Natural killer cell (primary cell): ENCODE measurements at places on chromosomes 11 and 22.

DNA sequence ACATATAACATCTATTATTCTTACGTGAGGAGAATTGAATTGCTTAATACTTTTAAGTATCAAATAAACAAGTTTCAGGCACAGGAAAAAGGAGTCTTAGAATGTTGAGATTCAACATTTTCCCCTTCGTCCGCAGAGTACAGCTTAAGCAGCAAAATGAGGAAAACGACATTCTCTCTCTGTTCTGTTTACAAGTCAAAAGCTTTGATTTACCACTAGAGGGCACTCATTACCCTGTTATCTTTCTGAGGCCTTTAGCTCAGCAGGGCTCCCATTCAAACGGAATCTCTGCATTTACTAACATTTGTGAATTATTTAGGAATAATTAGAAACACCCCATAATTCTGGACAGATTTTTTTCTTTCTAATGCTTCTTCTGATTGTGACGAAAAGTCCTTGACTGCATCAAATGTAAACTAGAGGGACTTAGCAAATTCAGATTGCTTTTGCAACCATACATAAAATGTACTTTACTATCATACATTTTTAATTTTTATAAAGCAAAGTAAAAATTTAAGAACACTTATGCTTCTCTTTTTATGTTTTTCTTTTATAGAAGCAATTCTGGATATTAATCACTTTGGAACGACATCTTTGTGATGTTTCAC, 75.0 kb downstream of the JRKL start:
- peak; percentile 70 for DNase-seq

- DNase-seq = no peak
These were observed 25.7 kb upstream of the ACER3 start for GRCh38 chr11:76835036-76835435.

DNA sequence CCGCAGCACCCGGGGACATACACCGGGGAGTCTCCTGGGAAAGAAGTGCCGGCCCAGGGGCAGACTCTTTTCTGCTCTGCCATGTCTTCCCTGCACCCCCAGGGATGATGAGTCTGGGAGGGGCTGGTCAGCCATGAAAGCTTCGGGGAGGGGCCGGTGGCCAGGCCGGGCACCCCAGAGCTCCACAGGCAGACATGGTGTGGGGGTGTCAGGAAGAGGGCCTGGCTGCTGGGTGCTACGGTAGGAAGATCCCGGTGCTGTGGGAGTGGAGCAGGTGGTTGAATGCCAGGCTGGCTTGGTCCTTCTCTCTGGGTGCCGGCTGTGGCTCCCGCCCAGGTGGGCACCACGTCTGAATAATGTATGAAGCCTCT, 17.4 kb downstream of the LSP1 start:
- DNase-seq = no peak

DNA sequence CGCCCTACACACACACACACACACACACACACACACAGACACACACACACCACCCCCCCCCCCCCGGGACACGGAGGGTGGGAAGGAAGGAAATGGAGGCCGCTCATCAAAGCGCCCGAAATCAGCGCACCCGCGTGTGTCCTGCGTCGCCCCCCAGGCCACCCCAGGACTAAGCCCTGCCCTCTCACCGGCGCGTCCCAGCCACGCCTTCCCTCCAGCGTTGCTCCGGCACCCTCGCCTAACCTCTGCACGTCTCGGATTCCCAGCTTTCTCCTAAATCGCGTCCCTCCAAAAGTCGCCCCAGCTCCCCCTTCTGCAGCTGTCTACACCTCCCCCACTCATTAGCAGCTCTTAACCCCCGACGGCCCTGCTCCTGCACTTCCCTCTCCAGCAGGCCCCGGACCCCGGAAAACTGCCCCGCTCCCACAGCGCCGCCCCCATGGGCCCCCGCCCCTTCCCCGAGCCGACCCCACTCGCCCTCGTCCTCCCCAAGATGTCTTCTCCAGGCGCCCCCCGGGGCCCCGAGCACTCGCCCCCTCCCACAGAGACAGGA, 557 bp downstream of the PACSIN2 start:
- DNase-seq = peak; percentile 42

DNA sequence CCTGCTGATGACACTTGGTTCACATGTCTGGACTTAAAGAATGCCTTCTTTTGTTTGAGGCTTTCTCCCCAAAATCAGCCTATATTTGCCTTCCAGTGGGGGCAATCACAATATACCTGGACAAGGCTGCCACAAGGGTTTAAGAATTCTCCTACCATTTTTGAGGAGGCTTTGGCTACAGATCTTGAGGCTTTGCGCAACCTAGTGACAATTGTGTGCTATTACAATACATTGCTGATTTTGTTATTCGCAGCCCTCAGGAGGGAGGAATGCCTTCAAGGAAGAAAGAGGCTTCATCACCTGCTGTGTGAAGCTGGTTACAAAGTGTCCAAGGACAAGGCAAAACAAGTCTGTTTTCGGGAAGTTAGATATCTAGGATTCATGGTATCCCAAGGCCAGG, 50.8 kb upstream of the OR4C15 start:
- DNase-seq = no peak

- no peak for DNase-seq
These were observed 32.7 kb upstream of the HEPHL1 start for GRCh38 chr11:93988455-93988854.

DNA sequence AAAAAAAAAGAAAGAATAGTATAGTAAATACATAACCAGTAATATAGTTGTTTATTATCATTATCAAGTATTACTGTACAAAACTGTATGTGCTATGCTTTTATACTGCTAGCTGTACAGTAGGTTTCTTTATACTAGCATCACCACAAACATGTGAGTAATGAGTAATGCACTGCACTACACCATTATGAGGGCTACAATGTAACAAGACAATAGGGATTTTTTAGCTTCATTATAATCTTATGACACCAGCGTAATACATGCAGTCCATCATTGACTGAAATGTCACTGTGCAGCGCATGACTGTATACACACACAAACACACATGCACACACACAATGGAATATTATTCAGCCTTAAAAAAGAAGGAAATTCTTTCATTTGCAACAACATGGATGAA, 111.5 kb upstream of the ZBED5 start:
- DNase-seq = no peak

DNA sequence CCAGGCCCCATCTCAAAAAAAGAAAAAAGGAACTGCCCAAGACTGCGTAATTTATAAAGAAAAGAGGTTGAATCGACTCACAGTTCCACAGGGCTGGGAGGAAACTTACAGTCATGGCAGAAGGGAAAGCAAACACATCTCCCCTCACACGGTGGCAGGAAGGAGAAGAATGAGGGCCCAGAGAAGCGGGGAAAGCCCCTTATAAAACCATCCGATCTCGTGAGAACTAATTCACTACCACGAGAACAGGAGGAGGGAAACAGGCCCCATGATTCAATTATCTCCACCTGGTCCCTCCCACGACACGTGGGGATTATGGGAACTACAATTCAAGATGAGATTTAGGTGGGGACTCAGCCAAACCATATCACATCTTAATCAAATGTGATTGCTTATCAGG, 82.2 kb downstream of the BUD13 start:
- no peak for DNase-seq

DNA sequence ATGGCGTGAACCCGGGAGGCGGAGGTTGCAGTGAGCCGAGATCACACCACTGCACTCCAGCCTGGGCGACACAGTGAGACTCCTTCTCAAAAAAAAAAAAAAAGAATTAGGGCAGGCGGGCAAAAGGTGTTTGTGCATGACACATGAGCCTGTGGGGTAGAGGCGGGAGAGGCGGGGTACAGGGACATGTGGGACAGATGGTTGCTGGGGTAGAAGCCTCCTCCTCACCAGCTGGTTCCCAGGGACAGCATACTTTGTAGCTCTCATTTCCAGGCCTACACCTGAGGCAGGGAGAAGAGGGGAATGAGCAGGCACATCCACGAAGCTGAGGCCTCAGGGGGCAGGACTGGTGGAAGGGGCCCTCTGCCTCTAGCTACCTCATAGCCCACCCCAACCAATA, 23.7 kb downstream of the YWHAH start:
- no peak for DNase-seq

DNA sequence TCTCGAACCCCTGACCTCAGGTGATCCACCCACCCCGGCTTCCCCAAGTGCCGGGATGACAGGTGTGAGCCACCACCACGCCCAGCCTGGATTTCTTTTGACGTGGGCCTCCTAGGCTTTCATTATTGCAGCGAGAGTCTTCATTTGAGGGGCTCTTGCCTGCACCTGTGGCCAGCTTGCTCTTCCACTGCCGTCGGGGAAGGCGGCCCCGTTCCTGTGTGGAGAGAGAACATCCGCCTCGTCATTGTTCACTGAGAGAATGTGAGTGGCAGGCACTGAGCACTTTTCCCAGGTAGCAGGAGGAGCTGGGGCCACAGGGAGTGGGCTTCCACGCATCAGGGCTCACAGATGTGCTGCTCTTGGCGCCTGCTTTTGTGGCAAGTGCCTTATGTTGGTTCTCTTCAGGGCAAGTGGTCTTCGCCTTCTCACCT, 365.0 kb downstream of the TBC1D22A start:
- no peak for DNase-seq

GRCh38 chr11:62144641-62145255, 20.9 kb downstream of the INCENP start:
- peak; percentile 14 for DNase-seq

- no peak for DNase-seq
These were observed 10.2 kb downstream of the SLC35F2 start for GRCh38 chr11:107848345-107848744.

DNA sequence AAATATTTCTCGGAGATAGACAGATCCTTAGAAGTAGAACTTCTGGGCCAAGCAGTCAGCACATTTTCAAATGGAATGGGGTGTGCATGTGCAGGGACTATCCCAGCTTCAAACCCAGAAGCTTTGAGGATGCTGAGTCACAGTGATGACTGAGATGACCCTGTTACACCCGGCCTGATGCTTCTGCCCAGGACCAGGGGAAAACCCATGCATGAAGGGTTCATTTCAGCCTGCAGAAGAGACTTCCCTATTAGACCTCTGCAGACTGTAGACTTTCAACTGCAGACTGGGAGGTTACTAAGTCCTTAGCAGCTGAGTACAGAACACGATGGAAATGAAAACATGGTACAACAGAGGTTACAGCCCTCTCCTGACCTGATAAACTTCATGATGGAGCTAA, 3.6 kb upstream of the OR2AT4 start:
- peak; percentile 3 for DNase-seq
